Activated T-helper 1 cell treated with anti-CD3 and anti-CD28 coated beads, Interleukin-12 subunit alpha, Interleukin-12 subunit beta, Interleukin-2, Interleukin-4 antibody, amounts not matched to agents 30 ng/mL and 10 ng/mL and 1 ng/mL, durations not matched to agents 14 hours and 24 hours and 36 hours (primary cell): ENCODE measurements at places on chromosomes 3 and 15. TPM values are rescaled to one million over a fixed set of nuclear protein-coding genes. Genes with fewer than 3 reads are reported as not detected.

The MYL3 gene
- total RNA-seq = not detected in 2 replicates

The SI gene
- total RNA-seq = not detected in 2 replicates

The PDZRN3 gene
- total RNA-seq = not detected in 2 replicates

The MCF2L2 gene
- 4.1 and 6.1 TPM in 2 replicates for total RNA-seq

The DNAH12 gene
- total RNA-seq = 0.17 TPM in 1 of 2 replicates, not detected in the other
